ENCODE measurements at places on chromosomes 6 and 20.

DNA sequence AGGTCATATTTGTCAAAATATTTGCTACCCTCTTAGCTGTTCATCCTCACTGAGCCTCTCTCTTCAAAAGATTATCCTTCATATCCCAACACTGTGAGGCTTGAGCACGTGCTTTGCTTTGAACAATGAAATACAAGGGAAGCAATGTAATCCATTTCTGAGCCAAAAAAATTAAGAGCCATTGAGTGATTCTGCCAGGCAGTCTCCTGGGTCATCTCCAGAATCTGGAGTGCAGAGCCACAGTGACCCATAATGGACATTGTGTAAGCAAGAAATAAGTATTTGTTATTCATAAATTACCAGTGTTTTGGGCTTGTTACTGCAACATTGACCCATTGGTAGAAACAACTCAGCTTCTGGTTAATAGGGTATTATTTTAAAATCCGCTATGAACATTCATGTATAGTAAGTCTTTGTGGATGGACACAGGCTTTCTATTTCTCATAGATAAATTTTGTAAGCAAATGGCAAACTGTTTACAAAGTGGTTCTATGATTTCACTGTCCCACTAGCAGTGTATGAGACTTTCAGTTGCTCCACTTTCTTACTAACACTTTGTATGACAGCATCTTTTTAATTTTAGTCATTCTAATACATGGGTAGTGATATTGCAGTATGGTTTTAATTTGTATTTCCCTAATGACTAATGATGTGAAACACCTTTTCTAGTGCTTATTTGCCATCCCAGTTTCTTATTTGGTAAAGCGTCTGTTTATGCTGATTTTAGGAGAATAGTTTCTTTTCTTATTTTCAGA lies 358.2 kb downstream of the PLCB1 start:
- no peak for DNase-seq

- no peak for DNase-seq
Observed at GRCh38 chr6:25682324-25682723, 30.3 kb downstream of the SCGN start.

GRCh38 chr6:40376113-40376650 lies 211.0 kb downstream of the LRFN2 start:
- DNase-seq: no peak

DNA sequence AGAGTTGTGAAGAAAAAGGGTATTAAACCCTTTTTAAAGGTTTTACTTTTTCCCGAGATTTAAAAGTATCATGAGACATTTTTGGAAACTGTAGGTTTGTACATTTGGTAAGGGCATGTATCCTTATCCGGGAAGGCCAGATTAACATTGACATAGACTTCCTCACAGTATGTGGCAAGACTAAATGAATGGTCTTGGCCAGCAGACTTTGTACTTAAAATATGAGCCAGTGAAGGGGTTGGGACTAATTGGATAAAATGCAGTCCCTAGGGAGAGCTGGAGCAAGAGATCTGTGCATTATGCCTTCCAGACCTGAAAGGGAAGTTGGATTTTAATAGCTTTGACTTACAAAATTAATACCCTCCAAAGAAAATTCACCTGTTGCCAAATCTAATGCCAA lies 60.4 kb upstream of the CCN2 start:
- DNase-seq: no peak

GRCh38 chr20:34618676-34619075 lies 58.2 kb downstream of the PIGU start:
- DNase-seq: no peak

Measured in stimulated activated CD4-positive, alpha-beta T cell treated with anti-CD3 and anti-CD28 coated beads, Interleukin-15, amount 100 ng/mL, for 24 hours (primary cell).